H4 (cell line): ENCODE measurements at places on chromosomes 7 and 10.

DNA sequence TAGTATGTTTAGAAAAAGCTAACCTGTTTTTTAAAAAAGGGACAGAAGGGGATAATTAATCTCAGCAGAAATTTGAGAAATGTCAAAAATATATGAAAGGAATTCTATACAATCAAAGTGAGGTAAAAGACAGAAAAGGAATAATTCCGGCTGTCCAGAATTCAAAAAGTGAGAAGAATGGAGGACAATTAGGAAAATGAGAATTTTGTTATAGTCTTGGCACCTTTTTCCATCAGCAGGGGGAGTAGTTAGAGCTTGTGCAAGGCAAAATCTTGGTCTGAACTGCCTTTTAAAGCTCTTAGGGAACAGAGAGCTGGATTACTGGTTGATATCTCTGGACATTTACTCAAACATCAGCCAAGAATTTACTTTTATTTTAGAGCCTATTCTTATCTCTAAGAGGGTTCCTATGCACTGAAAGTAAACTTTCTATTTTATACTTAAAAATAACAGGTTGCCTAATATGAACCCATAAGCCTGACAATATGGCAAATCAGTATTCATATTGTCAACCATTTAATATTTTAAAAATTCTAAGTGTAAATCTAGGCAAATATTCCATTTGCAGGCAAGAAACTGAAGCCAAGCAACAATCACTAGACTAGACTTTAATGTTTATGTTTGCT lies 185.6 kb downstream of the ANK3 start:
- DNase-seq = peak; percentile 26

- DNase-seq = no peak
Measured at GRCh38 chr10:1829712-1830111, 92.4 kb upstream of the ADARB2 start.

DNA sequence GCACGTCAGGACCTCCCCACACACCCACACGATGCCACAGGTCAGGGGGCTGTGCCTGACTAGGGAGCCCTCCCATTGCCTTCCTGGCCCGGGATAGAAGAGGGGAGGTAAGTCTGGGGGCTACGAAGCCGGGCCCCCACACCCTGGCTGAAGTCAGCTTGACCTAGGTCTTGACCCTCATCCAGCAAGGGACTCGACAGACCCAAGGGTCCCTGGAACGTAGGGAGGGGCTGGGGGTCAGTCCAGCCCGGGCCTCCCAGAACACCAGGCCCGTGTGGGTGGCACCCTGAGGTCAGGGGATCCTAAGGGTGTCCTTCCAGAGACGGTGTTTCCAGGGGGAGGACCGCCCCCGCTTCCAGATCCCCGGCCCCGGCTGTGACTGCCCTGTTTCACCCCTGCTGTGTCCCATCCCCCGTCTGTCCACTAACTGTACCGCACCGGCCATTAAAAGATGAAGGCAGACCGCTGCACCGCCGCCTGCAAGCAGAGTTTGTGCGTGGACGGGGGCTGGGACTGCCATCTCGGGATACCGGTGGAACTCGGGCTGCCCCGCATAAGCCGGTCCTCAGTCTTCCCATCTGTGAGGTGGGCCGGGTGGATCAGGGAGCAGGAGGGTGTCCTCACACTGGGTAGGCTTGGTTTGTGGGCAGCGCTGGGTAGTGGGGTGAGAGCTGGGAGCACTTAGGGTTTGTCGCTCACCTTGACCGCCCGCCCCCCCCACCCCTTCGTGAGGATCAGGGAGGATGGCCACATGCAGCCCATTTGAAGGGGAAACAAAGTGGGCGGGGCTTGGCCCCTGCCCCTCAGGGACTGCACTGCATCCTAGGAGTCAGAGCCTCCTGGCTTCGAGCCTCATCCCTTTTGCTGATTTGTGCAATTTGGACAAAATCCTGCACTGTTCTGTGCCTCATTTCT lies 21.1 kb downstream of the SLC29A4 start:
- DNase-seq = no peak

GRCh38 chr7:50497068-50497642 lies 47.0 kb upstream of the FIGNL1 start:
- no peak for DNase-seq

DNA sequence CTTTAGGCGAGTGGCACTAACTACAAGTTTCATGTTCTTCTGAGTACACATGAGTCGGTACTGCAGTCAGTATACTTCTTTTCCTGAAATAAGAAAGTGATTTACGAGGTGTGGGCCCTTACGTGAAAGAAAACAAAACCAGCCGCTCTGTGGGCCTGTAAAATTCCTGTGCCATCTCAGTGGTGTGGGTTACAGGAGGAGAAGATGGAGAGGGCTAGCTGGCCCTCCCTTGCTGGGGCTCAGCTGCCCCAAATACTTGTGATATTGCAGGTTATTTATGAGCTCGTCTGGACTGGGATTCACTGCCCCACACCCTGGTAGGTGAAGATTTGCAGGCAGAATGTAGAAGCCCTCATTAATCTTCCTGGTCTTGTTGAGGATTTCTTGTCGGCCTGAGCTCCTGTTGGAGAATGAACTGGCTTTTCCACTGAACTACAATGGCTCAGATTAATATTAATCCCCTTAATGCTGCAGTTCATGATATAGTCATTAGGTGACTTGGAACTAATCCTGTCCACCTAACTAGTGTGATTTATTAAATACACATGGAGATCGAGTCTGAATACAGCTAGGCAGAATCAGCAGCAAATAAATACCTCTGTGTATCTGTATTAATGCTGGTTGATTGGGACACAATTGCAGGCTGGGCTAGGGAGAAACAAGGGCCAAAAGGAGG lies 68.0 kb downstream of the GBF1 start:
- no peak for DNase-seq

DNA sequence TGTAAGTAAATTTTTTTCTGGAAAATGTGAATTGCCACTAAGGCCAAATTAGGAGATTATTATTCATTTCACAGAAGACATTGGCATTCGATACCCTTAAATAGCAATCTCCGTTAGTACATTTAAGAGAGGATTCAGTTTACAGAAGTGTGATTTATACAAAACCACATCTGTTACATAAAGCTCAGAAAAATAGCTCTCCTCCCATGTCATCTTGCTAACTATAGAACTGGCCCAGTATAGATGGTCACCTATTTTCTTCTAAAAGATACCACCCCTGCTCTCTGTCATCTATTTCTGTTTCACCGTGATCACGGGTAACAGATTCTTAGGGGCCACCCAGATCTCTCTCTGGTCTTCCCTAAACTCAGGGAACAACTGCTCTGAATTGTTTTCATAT lies 119.1 kb downstream of the HIP1 start:
- no peak for DNase-seq

DNA sequence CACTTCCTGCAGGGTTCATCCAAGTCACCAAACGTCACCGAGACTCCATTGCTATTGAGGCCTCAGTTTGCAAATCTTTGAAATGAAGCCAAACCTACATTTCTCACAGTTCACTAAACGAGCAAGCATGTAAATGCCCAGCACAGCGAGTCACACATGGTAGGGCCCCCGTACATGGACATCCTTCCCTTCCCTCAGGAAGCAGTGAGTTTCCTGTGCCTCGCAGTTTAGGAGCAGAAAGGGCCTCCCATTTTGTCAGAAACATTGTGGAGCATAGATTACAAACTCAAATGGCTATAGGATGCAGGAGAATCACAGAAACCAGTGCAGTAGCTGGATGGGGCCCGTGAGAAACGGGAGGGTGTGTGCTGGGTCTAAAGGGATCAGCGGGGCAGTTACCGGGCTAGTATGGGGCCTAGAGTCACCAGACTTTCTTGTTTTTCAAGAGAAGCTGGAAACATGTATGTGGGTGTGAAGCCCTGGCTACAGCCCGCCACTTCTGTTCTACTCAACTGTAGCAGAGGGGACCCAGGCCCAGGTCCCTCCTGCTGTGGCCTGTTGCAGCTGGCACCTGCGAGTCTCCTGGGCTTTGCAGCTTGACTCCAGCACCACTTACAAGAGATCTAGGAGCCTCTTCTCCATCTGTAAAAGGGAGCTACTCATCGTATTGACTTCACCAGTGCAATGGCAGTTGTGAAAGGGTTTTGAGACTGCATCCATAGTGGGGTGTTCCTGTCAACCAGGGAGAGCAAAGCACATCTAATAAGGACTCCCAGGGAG lies 14.2 kb upstream of the SLC18A3 start:
- DNase-seq = no peak

- no peak for DNase-seq
Measured at GRCh38 chr7:76193466-76193865, 8.2 kb upstream of the SRRM3 start.

DNA sequence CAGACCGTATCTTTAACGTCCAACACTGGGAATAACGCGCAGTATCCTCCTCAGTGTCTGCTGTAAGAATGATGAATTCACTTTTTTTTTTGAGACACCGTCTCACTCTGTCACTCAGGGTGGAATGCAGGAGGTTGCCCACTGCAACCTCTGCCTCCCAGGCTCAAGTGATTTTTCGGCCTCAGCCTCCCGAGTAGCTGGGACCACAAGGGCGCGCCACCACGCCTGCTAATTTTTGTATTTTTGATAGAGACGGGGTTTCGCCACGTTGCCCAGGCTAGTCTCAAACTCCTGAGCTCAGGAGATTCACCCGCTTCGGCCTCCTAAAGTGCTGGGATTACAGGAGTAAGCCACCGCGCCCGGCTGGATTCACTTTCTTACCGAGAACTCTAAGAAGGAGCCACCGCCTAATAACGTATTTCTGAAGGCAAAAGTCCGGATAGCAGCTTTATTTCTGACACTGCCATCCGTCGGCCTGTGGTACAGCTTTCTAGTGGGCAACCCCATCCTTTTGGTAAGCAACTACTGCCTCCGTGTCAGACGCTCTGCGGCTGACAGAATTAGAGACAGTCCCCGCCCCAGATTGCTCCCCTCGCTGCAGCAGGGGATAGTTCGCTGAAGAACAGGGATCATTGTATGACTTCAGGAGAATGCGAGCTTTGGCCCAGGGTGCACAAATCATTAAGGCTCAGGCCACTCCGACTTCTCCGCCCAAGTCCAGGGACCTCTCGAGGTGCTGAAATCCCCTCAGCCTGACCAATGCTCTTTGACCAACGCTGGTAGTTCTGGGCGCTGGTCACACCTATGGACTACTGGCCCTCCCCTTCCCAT lies 662 bp downstream of the POLR3A start:
- no peak for DNase-seq

DNA sequence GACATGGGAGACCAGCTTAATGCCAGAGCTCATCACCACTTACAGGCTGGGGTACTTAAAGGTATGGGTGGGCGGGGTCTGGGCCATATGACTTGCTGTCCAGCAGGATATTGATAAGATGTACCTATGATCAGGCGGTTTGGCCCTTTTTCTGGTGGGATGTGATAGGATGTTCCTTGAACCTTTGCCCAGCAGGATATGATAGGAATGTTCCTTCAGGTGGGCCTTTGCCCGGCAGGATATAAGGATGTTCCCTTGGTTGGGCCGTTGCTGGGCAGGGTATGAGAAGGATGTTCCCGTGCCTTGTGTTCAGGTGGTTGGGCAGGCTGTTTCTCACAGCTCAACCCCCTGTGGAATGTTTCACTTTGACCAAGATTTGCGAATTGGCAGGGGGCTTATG lies 187.2 kb upstream of the CXCL12 start:
- no peak for DNase-seq

DNA sequence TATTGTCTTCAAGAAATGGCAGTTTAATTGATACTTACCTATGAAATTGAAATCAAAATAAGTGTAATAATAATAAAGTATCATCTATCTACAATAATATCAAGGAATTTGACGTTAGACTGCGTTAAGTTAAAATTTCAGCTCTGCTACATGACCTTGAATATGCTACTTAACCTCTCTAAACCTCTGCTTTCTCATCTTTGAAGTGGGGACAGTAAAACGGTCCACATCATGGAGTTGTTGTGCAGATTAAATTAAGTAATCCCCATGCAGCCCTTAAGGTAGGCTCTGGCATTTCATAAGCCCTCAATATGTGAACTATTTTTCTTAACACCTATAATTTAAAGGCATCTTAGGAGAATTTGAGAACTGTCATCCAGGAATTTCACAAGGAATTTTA lies 252.4 kb upstream of the PHF14 start:
- no peak for DNase-seq

DNA sequence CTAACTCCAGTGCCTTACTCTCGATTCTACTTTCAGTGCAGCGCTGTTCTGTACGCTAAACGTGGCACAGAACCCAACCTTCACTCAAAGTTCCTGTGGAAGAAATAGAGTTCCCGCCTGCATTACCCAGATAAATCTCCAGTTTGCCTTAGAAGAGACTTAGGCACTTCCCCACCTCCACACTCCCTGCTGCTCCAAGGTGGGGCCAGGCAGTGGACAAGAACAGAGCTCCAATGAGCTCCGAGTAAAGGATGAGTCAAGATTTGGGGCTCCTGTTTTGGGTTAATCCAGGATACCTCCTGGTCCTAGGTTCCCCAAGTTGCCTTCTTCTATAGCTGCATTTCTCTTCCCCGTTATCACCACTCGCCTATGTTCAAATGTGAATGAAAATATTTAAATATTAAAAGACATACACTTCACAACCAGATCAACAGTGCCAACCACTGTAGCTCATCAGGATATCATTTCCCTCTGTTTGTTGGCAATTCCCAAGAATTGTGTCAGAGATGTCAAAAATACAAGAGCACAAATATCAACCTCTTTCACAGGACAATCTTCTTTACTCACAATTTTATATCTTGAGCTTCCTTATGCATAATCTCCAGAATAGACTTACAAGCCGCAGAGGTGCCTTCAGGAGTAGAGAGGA lies 48.0 kb downstream of the MALSU1 start:
- peak; percentile 77 for DNase-seq

- DNase-seq = no peak
Measured at GRCh38 chr10:110488940-110489339, 8.8 kb upstream of the DUSP5 start.

GRCh38 chr7:117587931-117588330 lies 108.1 kb downstream of the CFTR start:
- no peak for DNase-seq

GRCh38 chr7:82017334-82017943 lies 247.6 kb upstream of the HGF start:
- peak; percentile 65 for DNase-seq

GRCh38 chr10:54496852-54497251 lies 304.2 kb downstream of the PCDH15 start:
- DNase-seq = no peak

GRCh38 chr7:115988401-115988800 lies 42.2 kb downstream of the TFEC start:
- DNase-seq = no peak

DNA sequence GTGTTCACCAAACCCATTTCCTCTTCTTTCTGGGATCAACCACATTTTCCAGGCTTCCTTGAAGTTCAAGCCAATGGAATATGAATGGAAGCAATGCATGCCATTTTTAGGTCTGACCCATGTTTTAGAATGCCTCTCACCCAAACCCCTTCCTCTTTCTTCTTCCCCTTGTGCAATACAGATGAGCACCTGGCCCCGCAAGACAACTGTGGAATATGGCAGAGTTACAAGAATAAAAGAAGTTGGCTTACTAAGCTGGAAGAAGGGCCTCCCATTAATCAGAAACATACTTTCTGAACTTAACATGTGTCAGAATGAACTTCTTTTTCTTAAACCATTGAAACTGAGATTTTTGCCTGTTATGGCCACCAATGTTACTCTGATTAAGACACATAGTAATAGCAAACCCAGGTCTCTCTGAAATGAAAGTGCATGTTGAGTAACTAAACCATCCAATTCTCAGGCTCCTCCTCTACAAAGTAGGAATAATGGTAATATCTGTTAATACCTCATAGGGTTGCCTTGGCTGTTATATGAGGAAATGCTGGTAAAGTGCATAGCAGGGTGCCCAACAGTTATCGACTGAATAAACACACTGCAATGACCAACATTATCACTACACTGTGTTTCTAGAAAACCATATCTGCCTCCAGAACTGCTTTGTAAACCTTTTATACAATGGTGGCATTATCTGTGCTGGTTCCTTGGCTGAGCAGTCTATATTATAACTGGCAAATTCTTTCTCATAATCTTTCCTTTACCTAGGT lies 382.2 kb upstream of the NRP1 start:
- no peak for DNase-seq

GRCh38 chr10:59315465-59315864 lies 46.9 kb downstream of the FAM13C start:
- DNase-seq = no peak
